ENCODE measurements at places on chromosomes 7 and 10.

DNA sequence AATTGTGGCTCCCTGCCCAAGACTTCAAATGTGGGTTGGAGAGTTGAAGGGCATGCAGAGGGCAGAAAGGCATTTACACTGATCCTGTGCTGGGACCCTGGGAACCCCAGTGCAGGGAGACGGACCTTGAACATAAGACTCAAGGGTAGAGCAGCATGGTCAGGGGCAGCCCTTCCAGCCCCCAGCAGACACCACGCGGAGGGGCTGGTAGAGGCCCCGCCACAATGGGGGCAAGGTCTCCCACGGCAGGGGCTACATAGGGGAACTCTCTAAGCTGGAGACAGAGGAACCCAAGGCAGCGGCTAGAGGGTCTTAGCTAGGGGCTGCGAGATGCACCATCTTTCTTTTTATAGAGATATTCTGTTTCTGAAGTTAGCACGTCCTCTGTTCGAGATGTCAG, 45.2 kb upstream of the EBF3 start:
- ATAC-seq: no peak

DNA sequence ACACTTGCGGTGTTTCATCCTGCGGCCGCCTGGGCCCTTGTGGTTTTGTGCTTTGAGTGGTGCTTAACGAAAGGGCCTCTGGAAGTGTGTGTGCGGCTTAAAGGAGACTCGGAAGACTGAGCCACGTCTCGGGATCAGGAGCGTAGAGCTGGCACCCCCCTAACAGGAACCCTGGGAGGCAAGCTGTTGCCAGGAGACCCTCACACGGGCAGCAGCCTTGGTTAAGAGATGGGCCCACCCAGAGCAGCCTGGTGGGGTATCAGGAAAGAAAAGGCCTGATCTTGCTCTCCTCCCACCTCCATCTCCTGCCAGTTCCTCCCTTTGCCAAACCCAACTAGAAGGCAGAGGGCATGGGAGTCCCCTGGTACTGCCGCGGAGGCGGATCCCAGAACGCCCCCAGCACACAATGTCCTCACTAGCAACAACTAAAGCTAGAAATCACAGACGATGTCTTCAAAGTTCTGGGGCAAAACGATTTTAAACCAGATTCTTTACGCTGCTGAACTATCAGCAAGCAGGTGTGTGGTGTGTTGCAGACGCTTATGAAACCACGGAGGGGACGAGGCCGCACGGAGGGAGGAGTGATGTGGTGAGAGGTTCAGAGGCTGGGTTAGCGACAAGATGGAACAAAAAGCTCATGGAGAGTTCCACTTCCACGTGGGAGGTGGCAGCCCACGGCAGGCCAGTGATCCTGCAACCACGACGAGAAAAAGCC, 67.0 kb upstream of the INPP5A start:
- ATAC-seq: no peak

- ATAC-seq: no peak
Measured at GRCh38 chr7:40629891-40630290, 495.1 kb downstream of the SUGCT start.

GRCh38 chr7:67661-68395, 124.5 kb upstream of the FAM20C start:
- no peak for ATAC-seq

DNA sequence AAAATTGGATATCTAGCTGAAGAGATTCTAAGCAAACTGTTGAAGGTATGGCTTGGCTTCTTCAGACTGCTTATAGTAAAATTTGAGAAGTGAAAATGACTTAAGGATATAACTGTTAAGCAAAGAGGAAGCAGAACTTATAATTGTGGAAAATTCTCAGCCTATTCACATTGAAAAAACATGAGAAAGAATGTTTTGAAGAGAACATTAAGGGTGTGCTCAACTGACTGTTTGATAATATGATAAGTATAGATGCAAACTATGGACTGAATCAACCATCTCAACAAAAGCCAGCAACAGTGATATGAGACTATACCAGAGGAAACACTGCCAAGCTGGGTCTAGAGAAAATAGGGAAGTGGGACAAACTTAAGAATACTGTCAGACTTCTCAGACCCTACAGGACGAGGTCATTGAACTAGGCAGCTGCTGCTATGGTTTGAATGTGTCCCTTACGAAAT, 133.1 kb upstream of the PPP1R3A start:
- no peak for ATAC-seq

All from gastroesophageal sphincter (tissue), 4 donors.